ENCODE measurements at places on chromosomes 1 and 21.

DNA sequence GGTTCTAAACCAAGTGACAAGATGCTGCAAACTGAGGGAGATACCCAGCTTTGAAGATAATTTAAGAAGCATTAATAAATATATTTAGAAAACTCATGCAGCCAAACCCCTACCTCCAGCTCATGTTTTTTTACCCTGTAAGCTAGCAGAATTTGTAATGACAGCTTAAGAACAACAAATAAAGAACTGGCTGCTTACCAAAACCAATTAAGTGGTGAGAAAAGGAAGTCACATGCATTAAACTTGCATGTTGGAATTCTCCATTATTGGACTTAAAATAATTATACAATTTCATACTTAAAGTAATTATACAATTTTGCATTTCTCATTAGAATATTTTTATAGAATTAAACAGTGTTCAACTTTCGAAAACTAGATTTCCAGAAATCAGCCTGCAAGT is 75.6 kb upstream of the CNIH3 start:
- DNase-seq = no peak

- DNase-seq = no peak
Observed at GRCh38 chr1:220915117-220915440, 35.8 kb downstream of the HLX start.

DNA sequence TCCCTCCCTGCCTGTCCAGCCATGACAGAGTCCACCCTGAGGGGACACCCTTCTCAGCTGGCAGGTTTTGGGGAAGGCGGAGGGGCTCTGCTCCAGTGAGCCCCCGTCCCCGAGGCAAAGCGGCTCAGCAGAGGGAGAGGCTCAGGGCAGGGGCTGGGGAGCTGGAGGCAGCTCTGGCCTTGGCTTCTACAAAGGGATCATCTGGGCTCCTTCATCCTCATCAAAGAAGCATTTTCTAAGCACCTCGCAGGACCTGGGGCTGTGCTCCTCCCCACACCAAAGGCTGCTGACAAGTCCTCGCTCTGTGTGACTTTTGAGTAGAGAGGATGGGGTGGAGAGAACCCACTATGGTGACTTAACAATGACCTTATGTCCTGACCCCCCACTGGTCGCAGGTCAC is 21.0 kb upstream of the CLSTN1 start:
- DNase-seq = no peak

- no peak for DNase-seq
Observed at GRCh38 chr1:17563494-17564281, 24.2 kb downstream of the ARHGEF10L start.

DNA sequence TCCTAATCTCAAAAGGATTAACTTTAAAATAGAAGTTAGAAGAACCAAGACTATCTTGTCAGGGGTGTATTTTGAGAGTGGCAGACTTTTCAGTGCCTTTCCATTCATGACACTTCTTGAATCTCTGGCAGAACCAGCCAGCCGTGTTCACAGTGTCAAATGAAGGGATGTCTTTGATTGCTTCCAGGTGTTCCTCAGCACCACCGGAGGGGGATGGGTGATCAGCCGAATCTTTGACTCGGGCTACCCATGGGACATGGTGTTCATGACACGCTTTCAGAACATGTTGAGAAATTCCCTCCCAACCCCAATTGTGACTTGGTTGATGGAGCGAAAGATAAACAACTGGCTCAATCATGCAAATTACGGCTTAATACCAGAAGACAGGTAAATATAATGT is 32.3 kb downstream of the FMO1 start:
- DNase-seq = no peak

DNA sequence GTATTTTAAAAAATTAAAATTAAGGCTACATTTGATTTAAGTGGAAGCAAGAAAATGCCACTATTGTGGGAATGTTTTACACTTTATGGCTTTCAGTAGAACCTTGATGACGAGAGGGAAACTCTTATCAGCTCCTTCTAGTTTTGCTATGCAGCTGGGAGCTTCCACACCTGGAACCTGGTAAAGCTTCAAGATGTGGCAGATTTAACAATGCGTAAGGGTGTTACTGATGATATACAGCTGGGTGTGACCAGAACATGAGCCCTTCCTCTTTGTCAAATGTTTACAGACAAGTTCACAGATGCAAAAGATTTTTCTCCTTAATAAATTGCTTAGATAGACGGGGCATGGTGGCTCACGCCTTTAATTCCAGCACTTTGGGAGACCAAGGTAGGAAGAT is 20.3 kb downstream of the TTC13 start:
- DNase-seq = no peak

DNA sequence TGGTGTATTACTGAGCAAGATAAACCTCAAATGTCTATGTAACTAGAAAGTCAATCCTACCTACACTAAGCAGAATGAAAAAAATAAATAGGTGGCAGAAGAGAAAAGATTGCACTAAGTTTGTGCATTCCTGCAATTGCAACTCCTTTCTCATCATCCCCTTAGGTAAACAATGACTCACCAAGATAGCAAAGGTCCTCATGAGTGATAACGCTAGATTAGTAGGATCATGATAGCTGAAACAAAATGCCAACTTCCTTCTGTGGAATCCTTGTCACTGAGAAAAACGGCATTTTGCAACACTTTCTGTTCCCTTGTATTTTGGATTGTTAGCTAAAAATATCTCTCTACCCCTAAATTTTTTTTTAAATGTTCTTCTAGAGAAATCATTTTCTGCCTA is 20.0 kb upstream of the FCER1A start:
- no peak for DNase-seq

DNA sequence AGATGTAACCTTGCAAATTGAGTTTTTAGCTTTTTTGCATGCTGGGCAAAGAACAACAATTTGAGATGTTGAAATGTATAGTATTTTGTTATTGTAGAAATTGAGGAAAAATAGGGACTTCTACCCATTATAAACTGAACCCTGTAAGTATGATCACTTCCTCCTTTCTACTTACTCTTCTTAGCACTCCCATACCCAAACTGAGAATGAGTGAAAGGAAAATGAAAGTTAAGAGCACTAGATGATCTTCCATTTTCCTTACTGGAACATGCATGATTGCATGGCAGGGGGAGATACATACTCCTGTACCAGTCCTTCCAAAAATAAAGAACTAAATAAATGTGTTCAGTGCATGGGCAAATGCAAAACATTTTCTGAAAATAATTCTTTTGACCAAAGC is 107.4 kb upstream of the KIAA1614 start:
- peak; percentile 31 for DNase-seq

GRCh38 chr1:25107643-25108010 is 124.7 kb downstream of the SYF2 start:
- DNase-seq = no peak

- no peak for DNase-seq
Observed at GRCh38 chr1:97046765-97047420, 325.3 kb downstream of the PTBP2 start.

- DNase-seq = no peak
Observed at GRCh38 chr1:174939775-174940545, 59.8 kb upstream of the CACYBP start.

DNA sequence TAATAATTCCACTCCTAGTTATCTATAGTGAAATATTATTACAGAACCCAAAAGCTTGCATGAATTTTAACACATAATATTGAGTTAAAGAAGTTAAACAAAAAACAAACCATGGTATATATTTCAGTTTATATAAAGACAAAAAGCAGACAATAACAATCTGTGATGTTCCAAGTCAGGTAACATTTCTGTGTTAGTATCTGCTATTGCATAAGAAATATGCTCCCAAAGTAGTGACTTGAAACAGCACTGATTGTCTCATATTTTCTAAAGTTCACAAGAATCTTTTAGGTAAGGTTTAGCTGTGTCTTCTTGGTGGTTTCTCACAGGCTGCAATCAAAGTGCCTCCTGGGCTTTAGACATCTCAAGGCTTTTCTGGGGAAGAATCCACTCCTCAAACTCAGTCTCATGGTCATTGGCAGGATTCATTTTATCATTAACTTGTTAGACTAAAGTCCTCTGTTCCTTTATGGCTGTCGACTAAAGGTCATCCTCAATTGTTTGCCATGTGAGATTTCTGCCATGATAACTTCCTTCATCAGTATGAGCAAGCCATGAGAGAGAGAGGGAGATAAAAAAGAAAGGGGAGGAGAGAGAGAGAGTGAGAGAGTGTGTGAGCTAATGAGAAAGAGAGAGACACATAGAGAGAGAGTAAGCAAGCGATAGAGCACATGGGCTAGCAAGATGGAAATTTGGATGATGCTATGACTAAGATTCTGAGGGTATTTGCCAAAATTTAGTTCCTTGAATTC is 19.9 kb downstream of the GBP1 start:
- DNase-seq = no peak

- no peak for DNase-seq
Observed at GRCh38 chr1:229191066-229191674, 79.7 kb upstream of the RAB4A start.

- peak; percentile 43 for DNase-seq
Observed at GRCh38 chr1:156217871-156218270, 5.1 kb downstream of the PMF1 start.

DNA sequence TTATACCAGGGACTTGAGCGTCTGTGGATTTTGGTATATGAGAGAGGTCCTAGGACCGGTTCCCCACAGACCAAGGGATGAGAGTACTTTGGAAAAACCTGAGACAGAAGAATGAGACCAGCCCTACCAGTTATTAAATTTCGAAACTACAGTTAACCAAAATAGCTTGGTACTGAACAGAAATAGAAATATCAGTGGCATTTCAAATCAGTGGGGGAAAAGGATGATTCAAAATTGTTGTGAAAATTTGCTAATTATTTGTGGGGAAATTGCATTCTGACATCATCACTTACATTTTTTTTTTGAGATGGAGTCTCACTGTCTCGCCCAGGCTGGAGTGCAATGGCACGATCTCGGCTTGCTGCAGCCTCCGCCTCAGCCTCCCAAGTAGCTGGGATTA is 8.2 kb downstream of the EXOC8 start:
- DNase-seq = no peak

DNA sequence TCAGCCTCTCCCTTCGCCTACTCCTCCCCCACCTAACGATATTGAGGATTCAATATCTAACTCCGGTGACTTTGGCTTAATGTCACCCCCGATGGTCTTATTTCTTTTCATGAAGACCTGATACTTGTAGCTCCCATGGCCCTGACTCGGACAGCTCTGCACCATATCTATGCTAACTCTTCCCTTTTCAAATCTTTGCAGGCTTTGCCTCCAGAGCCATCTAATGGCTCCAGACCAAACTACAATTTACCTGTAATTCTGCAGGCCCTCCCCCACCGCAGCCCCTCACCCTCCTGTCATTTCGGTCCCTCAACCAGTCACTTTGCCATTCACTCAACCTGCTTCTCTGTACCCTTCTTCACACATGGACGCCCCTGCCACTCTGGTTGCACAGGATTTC is 7.9 kb upstream of the GSTM5 start:
- no peak for DNase-seq

- no peak for DNase-seq
Observed at GRCh38 chr1:61054601-61054993, 27.8 kb upstream of the NFIA start.

Measured in GM12878 (cell line).